Cardiac fibroblast (primary cell): ENCODE measurements at places on chromosomes 12 and 14.

DNA sequence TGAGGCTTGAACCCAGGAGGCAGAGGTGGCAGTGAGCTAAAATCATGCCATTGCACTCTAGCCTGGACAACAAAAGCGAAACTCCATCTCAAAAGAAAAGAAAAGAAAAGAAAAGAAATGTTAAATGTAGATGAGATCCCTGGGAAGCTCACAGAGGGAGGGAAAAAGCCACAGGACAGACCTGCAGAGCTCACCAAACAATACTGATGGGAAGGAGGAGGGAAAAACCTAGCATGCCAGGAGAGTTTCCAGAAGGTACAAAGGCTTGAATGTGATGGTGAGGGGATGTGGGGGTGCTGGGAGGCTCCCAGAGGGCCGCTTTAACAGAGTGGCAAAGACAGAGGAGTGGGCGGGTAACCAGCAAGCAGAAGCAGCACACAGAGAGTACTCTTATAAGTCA, 72.3 kb downstream of the PTPN21 start:
- DNase-seq = no peak

- DNase-seq = no peak
These were observed 171.8 kb upstream of the FOXN3 start for GRCh38 chr14:89588840-89589296.

DNA sequence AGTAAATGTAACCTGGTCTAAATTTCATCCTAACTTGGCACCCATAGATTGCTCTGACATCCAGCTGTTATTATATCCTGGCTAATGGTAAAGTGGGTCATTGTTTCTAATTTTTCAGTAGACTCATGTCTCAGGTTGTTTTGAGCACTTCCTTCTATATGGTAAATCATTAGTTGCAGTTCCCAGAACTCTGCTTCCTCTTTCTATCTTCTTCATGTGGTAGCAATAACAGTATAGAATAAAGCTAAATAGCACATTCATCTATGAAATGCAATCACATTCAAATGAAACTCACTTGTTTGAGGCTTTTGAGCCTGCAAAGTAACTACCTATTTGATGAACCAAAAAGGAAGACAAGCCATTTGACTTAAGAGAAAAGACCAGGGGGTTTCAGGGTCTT, 65.1 kb upstream of the GZMB start:
- no peak for DNase-seq

GRCh38 chr12:43795716-43796280, 10.3 kb downstream of the TWF1 start:
- DNase-seq = no peak

GRCh38 chr14:101098641-101099040, 195.1 kb upstream of the RTL1 start:
- DNase-seq = peak; percentile 8

DNA sequence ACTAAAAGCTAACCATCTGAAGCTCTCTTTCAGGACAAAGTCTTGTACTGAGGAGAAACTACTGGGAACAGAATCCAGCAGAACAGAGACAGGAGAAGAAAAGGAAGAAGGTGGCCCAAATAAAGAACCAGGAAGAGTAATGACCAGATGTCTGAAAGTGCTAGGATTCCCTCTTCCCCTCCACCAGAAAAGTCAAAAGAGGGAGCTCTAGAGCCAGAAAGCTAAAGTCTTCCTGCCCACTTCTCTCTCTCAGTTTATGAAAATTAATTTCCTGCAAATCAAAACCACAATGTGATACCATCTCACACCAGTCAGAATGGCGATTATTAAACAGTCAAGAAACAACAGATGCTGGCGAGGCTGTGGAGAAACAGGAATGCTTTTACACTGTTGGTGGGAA, 47.2 kb downstream of the SPPL3 start:
- no peak for DNase-seq

DNA sequence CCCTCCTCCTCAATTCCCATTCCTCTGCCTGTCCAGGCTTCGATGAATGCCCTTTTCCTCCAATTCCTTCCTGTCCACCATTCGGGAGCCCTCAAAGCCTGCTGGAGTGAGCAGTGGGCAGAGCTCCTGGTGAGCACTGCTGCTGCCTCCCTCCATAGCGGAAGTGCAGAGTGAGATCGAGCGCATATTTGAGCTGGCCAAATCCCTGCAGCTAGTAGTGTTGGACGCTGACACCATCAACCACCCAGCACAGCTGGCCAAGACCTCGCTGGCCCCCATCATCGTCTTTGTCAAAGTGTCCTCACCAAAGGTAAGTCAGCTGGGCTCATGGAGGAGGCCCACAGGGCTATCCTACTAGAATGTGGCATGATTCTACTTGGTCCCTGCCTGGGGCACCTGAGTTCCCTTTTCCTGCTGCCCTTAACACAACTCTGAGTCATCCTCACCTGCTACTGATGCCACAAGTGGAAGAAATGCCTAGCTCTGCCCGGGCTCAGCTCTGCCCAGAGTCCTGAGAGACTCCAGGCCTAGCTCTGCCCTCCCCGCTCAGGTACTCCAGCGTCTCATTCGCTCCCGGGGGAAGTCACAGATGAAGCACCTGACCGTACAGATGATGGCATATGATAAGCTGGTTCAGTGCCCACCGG, 8.0 kb downstream of the CACNB3 start:
- no peak for DNase-seq

GRCh38 chr14:50049093-50049492, 67.3 kb downstream of the VCPKMT start:
- no peak for DNase-seq

- no peak for DNase-seq
These were observed 59.8 kb downstream of the SUDS3 start for GRCh38 chr12:118436002-118436730.

- peak; percentile 80 for DNase-seq
These were observed 141.2 kb downstream of the MED13L start for GRCh38 chr12:116136340-116136739.

- DNase-seq = no peak
These were observed 168.2 kb downstream of the SUDS3 start for GRCh38 chr12:118544569-118544968.

GRCh38 chr12:109677279-109677691, 36.3 kb upstream of the FAM222A start:
- no peak for DNase-seq

- peak; percentile 67 for DNase-seq
These were observed 150.4 kb upstream of the FAR2 start for GRCh38 chr12:28998662-28999120.

GRCh38 chr12:21696625-21697024, 39.0 kb upstream of the LDHB start:
- no peak for DNase-seq

GRCh38 chr14:79578470-79578869, 632.8 kb downstream of the DIO2 start:
- DNase-seq = no peak

GRCh38 chr12:14824012-14824634, 10.1 kb upstream of the SMCO3 start:
- DNase-seq = peak; percentile 57

DNA sequence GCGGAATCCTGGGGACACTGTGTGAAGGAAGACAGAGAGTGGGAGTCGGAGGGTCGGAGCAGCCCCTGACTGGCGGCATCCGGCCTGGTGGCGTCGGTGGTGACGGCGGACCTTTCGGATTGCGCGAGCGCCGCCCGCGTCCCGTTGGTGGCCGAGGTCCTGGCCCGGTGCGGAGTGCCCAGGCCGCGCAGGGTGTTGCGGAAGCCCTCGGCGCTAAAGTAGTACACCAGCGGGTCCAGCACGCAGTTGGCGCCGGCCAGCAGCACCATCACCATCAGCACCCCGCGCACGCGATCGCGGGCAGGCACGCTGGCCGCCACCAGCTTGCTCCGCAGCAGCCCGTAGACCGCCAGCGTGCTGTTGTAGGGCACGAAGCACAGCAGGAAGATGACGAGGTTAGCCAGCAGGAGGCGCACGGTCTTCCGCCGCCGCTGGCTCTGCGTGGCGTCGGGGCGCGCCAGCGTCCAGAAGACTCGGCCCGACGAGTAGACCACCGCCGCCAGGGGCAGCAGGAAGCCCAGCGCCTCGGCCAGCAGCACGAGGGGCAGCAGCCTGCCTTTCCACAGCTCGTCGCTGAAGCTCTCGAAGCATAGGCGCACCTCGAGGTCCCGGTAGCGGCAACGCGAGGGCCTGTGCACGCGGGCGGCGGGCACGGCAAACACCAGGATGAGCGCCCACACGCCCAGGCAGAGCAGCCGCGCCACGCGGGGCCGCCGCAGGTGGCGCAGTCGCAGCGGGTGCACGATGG, 13.1 kb upstream of the CHD4 start:
- DNase-seq = peak; percentile 61

DNA sequence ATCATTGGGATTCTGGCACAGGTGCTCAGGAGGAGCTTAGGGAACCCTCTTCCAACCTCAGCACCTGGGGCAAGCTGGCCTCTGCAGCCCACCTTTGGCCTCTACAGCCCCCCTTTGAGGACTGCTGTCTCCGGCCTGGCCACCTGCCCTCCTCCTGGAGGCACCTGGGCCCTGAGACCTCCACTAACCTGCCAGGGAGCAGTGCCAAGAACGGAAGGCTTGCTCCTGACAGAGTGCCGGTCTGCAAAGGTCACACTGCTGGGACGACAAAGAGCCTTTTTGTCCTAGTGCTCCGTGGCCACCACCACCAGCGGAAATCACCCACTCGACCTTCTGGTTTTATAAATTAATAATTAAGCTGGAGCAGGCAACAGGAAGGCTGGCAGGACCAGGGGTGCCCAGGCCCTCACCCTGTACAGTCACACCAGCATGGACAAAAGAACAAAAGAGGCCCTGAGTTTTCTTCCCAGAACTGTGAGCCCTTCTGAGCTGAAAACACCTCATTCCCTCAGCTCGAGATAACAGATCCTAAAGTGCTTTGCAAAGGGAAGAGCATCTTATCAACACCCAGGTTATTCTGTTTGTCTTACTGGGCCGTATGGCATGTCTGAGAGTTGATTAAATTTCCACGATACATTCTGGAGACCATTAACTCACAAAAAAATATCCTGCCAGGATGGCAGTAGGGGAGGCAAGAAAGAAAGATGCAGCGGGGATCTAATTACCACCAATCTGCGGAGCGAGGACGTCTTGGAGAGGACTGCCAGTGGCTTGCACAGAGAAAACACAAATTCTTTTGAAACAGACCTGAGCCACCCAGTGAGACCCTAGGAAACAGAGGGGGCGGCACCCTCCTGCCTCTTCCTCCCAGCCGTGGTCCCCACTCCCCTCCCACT, 8.2 kb downstream of the TESC start:
- DNase-seq = no peak

DNA sequence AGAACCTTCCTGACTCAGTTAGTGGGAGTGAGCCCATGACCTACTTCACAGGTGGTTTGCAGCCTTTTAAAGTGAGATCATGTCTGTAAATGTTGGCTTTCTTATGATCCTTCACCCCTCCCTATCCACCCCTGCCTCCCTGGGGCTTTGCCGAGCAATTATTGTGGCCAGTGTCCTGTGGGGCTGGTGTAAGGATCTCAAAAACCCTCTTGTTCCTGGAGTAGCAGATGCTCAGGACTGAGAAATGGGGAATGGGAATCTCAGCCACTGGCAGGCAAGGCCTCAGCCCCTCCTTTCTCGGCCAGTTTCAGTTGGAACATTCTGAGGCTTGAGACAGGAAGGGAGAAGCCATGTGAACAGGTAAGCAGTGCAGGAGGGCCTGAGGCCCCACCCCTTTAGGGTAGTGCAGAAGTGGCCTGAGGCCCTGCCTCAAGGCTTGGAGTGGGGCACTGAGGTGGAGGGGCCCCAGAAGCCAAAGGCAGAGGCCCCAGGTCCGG, 53.8 kb downstream of the PLEKHG3 start:
- DNase-seq = peak; percentile 71

GRCh38 chr12:126907900-126908764, 1358.8 kb upstream of the TMEM132C start:
- DNase-seq = no peak

DNA sequence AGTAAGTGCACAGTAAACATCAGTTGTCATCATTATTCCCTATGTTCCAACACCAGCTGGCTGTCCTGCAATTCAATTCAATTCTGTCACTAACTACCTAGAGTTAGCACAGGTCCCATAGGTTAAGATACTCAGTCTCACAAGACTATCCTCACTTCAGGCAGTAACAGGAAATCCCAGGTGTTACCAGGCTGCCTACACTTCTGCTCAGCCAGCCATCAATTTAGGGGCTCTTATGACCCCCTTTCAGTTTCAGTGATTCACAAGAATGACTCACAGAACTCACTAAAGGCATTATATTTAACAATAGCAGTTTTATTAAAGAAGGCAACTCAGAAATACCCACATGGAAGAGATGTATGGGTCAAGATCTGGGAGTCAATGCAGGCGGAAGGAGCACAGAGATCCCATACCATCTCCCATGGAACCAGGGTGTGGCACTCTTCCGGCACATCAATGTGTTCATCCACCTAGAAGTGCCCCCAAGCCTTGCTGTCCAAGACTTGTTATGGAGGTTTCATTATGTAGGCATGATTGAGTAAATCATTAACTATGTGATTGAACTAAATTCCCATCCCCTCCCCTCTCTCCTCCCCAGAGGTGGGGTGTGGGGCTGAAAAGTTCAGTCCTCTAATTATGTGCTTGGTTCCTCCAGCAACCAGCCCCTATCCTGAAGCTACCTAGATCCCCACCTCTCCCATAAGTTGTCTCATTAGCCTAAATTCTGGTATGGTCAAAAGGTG, 120.8 kb upstream of the WSCD2 start:
- DNase-seq = no peak

DNA sequence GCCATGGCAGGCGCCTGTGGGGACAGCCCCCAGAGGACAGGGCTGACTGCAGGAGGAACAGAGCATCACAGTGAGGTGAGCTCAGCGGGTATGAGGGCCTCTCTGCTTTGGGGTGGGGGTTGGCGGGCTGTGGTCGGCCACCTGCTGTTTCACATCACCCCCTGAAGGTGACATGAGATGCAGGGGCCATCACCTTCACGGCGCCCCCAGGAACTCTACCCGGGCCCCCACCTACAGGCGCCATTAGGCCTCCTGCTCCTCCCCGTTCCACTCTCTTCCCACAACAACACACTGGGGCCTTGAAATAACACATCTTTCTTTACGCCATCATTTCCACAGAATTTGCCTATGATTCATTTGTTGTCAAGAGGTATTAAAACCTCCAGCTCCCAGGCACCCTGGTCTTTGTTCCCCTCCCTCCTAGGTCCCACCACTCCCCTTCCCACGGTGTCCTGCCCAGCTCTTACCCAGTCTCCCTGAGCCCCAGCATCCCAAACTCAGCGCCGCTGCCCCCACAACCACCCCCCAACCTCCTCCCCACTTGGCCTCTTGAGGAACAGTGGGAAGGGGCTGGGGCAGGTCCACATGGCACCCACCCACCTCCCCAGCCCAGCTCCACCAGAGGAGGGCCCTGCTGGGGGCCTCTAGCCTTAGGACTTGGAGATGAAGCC, 12.7 kb upstream of the HDAC7 start:
- DNase-seq = peak; percentile 64
